Activated effector memory CD4-positive, alpha-beta T cell treated with anti-CD3 and anti-CD28 coated beads, Interleukin-2, amount 50 U/mL, for 16 hours (primary cell): ENCODE measurements at places on chromosomes 3 and 15.
A peak's percentile ranks its signal among the peaks of the same experiment; 100 is the strongest.

GRCh38 chr3:41330465-41330864 is 131.2 kb downstream of the CTNNB1 start:
- DNase-seq, result no peak

GRCh38 chr15:70762469-70763119 is 764 bp downstream of the UACA start:
- DNase-seq, result no peak

GRCh38 chr15:47570044-47570443 is 147.3 kb upstream of the SEMA6D start:
- no peak for DNase-seq

GRCh38 chr3:12948371-12948770 is 107.0 kb upstream of the RPL32 start:
- DNase-seq, result no peak

- no peak for DNase-seq
Observed at GRCh38 chr3:135966271-135966961, 888 bp downstream of the PPP2R3A start.

GRCh38 chr15:53872410-53872809 is 105.8 kb upstream of the UNC13C start:
- DNase-seq, result no peak

DNA sequence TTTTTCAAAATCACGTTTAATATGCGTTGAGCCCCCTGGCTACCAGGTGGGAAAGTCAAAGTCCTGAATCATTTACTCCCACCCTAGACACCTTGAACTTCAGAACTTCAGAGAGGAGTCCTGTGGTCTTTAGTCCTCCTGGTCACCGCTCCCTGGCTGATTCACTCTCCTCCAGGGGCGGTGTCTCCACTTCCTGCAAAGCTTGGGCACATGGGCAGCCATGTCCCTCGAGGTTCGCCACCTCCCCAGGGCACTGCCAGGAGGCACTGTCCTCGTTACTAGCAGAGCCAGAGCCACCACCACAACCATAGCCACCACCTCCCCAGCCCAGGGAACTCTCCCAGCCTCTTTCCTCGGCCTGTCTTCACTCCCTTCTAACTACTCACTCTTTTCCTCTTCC is 31.0 kb downstream of the LOXL1 start:
- DNase-seq, result peak; percentile 51

GRCh38 chr3:142664819-142665218 is 59.0 kb upstream of the TRPC1 start:
- DNase-seq, result no peak

DNA sequence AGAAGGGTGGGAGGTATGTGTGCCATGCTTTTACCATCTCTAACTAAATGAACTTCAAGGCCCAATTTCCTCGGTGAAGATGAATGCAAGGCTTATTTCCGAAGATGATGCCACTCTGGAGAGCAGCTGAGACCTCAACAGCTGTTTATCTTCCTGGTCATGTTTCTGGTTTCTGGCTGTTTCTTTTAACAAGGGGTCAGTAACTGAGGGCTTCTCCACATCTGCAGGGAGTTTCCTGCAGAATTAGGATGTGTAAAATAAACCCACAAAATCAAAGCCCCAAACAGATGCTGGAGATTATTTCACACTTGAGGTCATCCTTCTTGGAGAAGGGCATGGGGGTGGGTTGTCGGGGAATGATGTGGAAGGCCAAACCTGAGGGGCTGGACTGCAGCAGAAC is 220.3 kb downstream of the THSD4 start:
- DNase-seq, result no peak

GRCh38 chr3:55085231-55085630 is 157.4 kb upstream of the LRTM1 start:
- no peak for DNase-seq

DNA sequence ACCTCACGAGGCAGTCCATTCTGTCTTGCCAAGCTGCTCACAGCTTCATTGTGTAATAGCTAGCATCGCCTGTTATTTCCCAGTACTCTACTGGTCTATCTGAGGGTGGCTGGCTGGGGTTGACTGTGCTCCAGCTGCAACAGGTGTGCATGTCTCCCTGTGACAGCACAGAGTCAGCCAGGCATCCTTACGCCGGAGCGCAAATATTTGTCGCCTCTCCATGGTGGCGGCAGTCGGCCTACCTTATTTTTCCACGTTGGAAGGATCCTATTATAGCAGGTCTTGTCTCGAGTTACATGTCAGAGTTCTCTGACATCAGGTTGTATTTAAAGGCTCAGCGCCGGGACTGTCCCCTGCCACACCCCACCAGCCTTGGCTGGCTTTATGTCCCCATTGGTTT is 307.1 kb downstream of the TLE3 start:
- DNase-seq, result no peak

GRCh38 chr3:165641569-165642310 is 195.5 kb downstream of the BCHE start:
- no peak for DNase-seq

- peak; percentile 85 for DNase-seq
Observed at GRCh38 chr3:179148616-179149405, 654 bp downstream of the PIK3CA start.

DNA sequence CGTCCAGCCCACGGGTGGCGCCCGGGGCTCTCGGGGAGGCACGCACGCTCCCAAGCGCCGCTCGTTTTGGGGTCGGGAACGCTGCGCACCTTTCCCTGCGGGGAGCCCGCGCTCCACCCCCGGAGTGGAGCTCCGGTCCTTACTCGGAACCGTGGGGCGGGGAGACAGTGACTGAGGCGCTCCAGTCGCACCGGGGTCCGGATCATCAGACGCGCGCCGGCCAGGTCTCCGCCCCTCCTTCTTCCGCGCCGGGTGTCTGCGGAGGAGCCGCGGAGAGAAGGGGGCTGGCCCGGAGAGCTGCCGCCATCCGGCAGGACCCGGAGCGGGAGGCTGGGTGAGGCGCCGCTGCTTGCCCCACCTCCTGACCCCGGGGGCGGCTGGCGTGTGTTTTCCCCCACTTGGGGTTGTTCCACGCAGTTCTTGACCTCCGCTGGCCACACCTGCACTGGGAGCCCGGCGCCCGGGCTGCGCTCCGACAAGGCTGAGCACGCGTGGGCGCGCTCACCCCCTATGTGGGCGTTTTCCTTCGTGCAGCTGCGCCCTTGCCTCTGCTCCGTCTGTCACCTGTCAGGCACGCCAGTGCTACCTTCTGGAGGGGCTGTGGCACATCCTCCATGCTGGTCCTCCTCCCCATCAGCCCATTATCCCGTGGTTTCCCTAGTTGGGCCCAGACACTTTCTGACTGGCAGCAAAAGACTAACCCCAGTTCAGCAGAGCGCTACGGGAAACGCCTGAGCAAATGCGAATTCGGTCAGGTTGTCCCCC is at the start of gene MCF2L2:
Gene MCF2L2, minus strand, starts transcription at position 173 of the 765 bp plus-strand sequence. CDS start 642 bp downstream, outside the sequence.
- DNase-seq, result peak; percentile 93

GRCh38 chr3:25789209-25789595 is 688 bp upstream of the OXSM start:
- DNase-seq, result no peak

DNA sequence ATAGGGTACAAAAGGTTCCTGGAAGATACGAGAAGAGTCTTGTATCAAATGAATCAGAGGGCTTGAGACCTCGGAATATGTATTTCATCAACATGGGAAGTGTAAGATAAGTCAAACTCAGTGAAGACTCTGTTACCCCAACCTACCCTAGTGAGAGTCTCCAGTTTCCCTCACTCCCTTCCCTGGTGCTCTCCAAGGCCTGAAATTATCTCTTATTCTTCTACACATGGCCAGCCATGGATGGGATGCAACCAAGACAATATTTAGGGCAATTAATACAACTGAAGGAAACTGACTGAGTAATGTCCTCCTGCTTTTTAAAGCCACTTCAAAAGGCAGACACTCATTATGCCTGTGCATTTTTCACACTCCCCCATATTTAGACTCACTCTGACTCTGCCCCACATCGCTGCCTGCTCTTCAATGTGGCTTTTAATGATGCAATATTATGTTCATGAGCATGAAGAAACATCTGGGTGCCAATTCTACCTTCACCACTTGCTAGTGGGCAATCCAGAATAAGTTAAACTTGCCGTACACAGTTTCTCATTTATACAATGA is 137.1 kb upstream of the THBS1 start:
- no peak for DNase-seq

- DNase-seq, result no peak
Observed at GRCh38 chr3:120791913-120792312, 49.4 kb downstream of the GTF2E1 start.

DNA sequence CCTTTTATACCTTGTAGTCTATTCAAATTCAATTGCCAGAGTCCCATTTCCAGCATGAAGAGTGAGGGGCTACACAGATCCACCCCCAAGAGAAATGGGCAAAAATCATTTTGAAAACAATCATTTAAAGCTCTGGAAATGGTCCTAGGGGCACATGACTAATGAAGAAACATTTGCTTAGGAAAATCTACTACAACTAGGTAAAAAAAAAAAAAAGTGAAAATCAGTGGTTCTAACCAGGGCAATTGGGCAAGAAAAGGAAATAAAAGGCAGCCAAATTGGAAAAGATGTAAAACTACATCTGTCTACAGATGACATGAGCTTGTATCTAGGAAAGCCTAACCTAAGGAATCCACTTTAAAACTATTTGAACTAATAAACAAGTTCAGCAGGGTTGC is 9.4 kb downstream of the IMPG2 start:
- DNase-seq, result no peak

GRCh38 chr15:71437919-71438318 is 322.6 kb downstream of the THSD4 start:
- DNase-seq, result no peak

DNA sequence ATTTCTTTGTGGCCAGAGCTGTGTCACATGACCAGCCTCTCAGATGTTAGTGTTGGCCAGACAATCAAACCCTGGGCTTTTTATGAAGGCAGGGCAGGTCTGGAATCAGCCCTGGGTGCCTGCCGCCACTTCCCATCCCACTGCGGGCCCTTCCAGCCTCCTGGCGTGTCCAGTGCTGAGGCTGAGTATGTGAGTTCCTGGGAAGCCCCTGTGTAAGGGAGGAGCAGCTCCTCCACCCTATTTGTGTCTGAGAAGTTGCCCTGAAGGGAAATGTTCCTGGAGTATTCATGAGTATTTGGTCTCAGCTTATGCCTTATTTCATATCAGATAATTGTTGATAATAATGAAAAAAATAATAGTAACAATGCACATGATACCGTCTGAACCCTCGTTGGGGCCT is 190.1 kb downstream of the NSMCE3 start:
- no peak for DNase-seq

- no peak for DNase-seq
Observed at GRCh38 chr3:52600258-52600657, 63.9 kb downstream of the UQCC5 start.

DNA sequence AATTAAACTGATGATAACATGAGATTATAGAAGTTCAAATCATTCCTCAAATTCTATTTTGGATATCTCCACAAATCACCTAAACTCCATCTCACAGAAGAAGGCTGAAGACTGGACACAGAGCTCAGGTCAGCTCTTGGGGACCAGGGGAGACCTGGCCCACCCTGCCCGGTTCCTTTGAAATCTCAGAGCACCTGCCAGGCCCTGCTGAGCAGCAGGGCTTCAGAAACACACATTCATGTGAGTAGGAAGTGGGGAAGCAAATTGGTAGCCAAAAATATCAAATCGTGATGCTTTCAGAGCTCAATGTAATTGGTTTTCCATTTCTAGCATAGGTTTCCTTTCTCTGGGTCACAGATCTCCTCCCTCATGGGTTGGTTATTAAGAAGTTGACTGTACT is 76.2 kb downstream of the OCA2 start:
- DNase-seq, result no peak

DNA sequence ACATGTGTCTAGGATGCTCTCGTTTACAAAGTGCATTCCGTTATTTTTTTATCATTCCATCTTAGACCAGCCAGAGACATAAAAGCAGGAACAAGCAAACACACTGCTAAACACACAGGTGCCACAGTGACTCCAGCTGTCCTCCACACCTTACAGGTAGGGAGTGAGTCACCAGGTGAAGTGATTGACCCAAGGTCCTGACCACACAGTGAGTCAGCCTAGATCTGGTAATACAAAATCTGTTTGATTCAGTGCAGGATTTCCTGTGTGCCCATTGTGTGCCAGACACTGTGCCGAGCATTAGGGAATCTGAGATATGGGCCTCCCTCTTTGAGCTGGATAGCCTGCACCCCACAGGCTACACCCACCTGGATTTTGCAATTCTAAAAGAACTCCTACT is 16.7 kb upstream of the BFSP2 start:
- DNase-seq, result no peak

- no peak for DNase-seq
Observed at GRCh38 chr3:157029365-157029790, 130.6 kb downstream of the CCNL1 start.

- DNase-seq, result no peak
Observed at GRCh38 chr3:112090887-112091586, 4.8 kb downstream of the C3orf52 start.

GRCh38 chr3:66182246-66182645 is 38.6 kb upstream of the SLC25A26 start:
- DNase-seq, result no peak

DNA sequence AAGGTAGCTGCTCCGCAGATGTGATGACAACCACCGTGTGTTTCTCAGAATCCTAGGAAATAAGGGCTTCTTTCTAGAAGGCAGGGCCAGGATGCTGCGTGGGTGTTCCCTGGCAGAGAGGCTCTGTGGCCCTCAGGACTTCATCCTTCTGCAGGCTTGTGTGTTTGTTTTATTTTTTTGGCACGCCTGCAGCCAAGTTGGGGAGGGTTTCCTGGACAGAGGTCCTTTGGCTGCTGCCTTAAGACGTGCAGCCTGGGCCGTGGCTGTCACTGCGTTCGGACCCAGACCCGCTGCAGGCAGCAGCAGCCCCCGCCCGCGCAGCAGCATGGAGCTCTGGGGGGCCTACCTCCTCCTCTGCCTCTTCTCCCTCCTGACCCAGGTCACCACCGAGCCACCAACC is at the start of gene CLEC3B:
Gene CLEC3B, plus strand, starts transcription at position 266 of the 400 bp plus-strand sequence. Its CDS starts 60 bp downstream, at position 326.
- DNase-seq, result no peak

- no peak for DNase-seq
Observed at GRCh38 chr3:76405196-76405595, 619.8 kb upstream of the ZNF717 start.

DNA sequence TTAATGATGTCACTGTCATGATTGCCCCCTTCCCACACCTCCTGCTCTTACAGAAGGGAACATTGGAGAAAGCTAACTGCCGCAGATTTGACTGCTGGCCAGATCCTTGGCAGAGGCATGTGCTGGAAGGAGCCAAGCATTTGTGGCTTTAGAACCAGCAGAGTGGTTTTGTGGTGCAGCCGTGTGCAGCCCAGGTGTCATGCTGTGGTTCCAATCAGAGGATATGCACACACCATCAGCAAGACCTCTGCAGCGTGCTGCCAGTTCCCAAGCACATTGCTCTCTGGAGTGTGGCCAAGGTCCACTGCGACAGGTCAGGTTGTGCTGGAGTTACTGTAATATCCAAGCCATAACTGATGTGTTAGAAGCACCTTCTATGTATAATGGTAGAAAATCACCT is 61.6 kb downstream of the OTOL1 start:
- DNase-seq, result no peak
